Fibroblast of gingiva (primary cell): ENCODE measurements at places on chromosomes 5 and 9.

DNA sequence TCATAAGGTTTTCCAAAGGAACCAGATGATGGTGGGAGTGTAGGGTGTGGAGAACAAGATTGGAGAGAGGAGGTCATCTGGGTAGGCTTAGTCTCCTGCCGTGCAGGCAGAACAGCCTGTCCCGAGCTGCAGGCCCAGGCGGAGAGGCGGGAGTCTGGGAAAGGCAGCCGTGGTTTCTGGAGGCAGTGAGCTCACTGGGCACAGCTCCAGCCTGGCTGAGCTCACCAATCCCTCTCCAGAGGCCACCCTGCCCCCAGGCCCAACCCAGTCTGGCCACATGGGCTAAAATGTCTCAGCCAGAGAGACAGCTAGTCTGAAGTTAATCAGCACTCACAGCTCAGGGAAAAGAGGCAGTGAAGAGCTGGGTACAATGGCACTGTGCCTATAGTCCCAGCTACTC is 12.3 kb downstream of the P4HA2 start:
- DNase-seq, result peak; percentile 96

- DNase-seq, result peak; percentile 69
These were observed 837 bp downstream of the UIMC1 start for GRCh38 chr5:177005619-177006264.

DNA sequence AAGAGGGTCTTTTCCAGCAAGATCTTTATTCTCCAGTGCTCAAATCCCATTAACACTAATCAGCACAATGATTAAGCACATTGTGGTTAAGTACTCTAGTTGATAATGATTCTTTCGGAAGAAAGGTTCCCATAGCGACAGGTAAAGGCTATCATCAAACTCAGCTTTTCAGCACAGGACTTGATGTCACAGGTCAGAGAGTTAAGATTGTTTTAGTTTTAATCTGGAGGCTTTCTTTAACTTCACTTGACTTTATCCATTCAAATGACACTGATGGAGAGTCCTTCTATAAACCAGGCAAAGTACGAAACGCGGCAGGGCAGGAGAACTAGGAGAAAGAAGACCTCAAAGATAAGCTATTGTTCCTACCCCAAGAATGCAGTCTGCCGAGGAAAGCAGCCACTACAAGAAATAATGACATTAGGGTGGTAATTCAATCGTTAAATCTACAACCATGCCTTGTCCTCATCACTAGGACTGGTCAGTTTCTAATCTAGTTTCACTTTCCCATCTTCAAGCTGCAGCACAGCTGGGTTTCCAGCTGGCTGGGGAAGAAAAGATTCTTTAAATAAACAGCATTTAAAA is 4.6 kb downstream of the NRG2 start:
- DNase-seq, result peak; percentile 22

- no peak for DNase-seq
These were observed 1.6 kb upstream of the FOXD1 start for GRCh38 chr5:73450137-73450536.

GRCh38 chr9:14258156-14258555 is 55.8 kb downstream of the NFIB start:
- DNase-seq, result peak; percentile 55
